ENCODE measurements at places on chromosomes 11 and 22. TPM values are rescaled to one million over a fixed set of nuclear protein-coding genes. Genes with fewer than 3 reads are reported as not detected.

FGF3 gene
- total RNA-seq: not detected

NPTXR gene
- 4.1 TPM for total RNA-seq

ART1 gene
- not detected for total RNA-seq

CCDC116 gene
- 0.10 TPM for total RNA-seq

CCDC34 gene
- total RNA-seq: 29.7 TPM

C1QTNF5 gene
- total RNA-seq: not detected

OR8H2 gene
- total RNA-seq: not detected

NOX4 gene
- 1.4 TPM for total RNA-seq

TSPAN4 gene
- 117 TPM for total RNA-seq

PLEKHB1 gene
- total RNA-seq: 0.10 TPM

SLC22A12 gene
- not detected for total RNA-seq

CATSPERZ gene
- total RNA-seq: not detected

BCO2 gene
- 1.2 TPM for total RNA-seq

SMIM35 gene
- total RNA-seq: not detected

GGTLC3 gene
- not detected for total RNA-seq

SLC25A22 gene
- total RNA-seq: 19.6 TPM

TPBGL gene
- total RNA-seq: not detected

UBQLNL gene
- total RNA-seq: not detected

AMOTL1 gene
- 1.5 TPM for total RNA-seq

SHISA8 gene
- total RNA-seq: not detected

SPI1 gene
- not detected for total RNA-seq

GAL3ST3 gene
- total RNA-seq: not detected

TRIM51G gene
- total RNA-seq: not detected

IGLL1 gene
- not detected for total RNA-seq

SELENOH gene
- 218 TPM for total RNA-seq

ACTN3 gene
- total RNA-seq: not detected

DDTL gene
- 1.5 TPM for total RNA-seq

HBG2 gene
- total RNA-seq: 2.6 TPM

SCARF2 gene
- total RNA-seq: 7.7 TPM

TST gene
- 38.2 TPM for total RNA-seq

CCDC73 gene
- not detected for total RNA-seq

ARCN1 gene
- 172 TPM for total RNA-seq

OVOL1 gene
- total RNA-seq: not detected

MRGPRX3 gene
- not detected for total RNA-seq

HTATIP2 gene
- total RNA-seq: 36.7 TPM

OR4X2 gene
- total RNA-seq: not detected

OR8G1 gene
- total RNA-seq: not detected

LARGE1 gene
- total RNA-seq: 3.9 TPM

MPZL3 gene
- total RNA-seq: 9.8 TPM

YWHAH gene
- total RNA-seq: 105 TPM

KRTAP5-9 gene
- total RNA-seq: not detected

ATP5MG gene
- 59.3 TPM for total RNA-seq

P4HA3 gene
- total RNA-seq: 0.27 TPM

LDHAL6A gene
- total RNA-seq: not detected

SF3A1 gene
- 14.5 TPM for total RNA-seq

MMP10 gene
- total RNA-seq: not detected

ACER3 gene
- 22.9 TPM for total RNA-seq
